ENCODE measurements at places on chromosomes 12 and 14.

DNA sequence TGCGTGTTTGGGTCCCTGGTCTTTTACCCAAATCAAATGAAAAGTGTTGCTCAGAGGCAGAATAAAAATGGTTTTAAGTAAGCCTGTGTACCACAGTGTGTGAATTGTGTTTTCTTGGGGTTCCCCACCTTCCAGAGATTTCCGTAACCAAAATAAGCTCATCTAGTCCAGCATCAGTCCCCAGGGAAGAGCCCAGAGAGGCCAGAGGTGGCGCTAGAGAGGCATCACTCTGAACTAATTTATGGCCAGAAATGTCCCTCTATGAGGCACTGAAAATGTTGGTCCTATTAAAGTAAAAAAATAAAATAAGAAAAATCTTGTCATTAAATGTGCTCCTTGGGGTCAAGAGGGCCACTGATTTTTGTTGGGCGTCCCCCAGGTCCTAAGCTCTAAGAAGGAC, 24.9 kb upstream of the PRKAB1 start:
- no peak for DNase-seq

DNA sequence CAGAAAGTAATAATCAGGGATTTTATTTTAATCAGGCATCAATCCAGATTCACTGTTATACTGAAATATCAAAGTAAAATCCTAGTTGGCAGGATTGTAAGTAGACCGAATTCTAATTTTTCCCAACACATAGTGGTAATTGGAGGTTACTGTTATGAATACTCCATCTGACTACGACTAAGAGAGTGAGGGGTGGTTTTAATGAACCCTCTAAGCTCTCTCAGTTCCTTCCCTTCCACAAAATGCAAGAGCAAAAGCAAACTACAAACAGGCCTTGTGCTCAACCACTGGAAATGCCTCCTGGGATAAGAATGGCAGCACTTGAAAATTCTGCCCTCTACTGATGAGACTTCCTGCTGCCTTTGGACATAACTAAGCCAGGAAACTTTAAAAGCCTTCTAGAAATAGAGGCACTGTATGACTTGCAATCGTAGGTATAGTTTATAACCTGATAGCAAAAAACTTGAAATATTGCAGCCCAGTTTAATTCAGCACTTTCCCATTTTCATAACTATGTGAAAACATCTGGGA, 184.8 kb downstream of the SLC16A7 start:
- no peak for DNase-seq

DNA sequence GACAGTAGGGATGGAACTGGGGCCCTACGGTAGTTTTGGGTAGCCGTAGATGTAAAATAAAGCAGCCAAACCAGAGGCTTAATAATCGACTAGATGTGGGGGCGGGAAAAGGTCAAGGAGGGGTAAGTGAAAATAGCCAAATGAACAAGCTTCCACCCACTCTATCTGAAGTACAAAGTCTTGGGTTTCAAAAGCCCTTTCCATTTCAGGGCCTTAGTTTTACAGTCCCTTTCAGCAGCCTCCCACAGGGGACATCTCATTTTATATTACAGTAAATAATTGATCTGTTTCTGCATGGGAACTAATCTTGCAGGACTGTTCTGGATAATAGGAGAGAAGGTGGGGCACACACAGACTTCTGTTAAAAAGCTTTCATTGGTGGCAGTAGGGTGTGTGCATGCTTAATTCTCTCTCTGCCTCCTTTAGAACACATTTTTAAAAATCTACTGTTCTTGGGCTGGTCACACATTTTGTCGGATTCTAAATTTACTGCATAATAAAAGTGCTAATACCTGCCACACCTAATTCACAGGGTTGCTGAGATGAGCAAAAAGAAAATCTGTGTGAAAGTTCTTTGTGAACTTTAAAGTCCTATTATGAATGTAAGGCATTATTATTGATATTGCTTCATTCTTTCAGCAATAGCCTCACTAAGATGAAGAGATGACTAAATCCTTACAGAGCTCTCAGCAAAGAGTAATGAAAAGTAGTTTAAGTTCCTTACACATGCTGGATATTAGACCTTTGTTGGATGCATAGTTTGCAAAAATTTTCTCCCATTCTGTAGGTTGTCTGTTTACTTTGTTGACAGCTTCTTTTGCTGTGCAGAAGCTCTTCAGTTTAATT, 104.6 kb downstream of the ITPR2 start:
- no peak for DNase-seq

DNA sequence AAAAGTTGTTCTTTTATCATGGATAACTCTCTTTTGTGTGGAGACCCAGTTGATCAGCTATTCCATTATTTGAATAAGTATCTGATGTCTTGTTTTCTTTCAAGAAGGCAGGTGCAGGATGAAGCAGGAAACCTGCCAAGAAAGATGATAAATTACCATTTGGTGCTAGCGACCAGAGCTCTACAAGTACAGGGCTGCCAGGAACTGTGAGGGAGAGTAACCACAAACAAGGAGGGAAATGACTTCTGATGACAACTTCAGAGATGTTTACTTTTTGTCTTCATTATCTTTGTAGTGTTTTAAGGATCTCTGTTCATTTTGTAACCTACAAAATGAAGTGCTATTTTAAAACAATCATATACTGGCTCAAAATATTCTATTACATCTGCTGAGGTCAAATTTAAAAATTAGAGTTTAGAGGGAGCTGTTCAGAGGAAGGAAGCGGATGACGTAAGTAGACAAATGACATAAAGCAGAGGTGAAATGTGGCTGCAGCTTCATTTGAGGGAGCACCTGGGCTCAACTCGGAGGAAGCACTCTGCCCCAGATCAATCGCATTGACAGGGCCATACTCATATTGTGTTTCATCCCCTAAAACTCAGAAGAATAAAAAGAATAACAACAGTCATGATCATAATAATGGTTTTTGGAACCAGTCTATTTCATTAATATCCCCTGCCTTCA, 226.8 kb downstream of the C12orf42 start:
- no peak for DNase-seq

GRCh38 chr12:42666671-42667243, 77.2 kb upstream of the PRICKLE1 start:
- no peak for DNase-seq

DNA sequence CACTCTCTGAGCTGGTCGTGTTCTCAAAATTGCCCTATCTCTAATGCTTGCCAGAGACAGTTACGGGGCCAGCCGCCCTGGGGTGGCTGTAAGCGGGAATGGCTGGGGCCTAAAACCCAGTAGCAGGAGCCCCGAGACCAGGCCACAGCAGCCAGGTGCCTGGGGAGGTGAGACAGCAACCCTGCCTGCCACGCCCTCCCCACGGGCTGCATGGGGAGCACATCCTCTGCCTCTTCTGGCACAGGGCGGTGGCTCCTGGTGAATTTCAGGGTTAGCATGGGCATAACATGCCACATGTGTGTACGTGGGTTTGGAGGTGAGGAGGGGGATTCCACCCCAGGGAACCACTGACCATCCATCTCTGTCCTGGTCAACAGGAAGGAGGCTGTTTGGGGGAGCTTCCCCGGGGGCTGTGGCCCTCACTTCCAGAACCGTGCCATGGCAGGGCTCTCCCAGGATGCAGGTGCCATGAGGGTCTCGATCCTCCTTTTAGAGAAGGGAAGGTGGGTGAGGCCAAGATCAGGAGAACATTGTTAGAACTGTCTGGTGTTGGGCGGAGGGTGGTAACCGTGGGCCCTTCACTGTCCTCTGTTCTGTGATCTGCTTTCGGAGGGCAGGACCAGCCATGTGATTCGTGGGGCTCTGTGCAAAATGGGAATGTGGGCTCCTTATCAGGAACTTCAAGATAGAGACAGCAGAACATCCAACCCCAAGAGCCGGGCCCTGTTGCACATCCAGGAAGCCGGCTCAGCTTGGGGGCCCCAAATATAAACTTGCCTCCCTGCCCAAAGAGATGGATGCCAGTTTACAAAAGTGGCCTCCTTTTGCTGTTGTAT, 312.2 kb upstream of the DIO3 start:
- DNase-seq = no peak

- no peak for DNase-seq
Observed at GRCh38 chr14:65054471-65055085, 47.7 kb downstream of the MAX start.

GRCh38 chr12:65125975-65126374, 4.9 kb upstream of the WIF1 start:
- DNase-seq = no peak

DNA sequence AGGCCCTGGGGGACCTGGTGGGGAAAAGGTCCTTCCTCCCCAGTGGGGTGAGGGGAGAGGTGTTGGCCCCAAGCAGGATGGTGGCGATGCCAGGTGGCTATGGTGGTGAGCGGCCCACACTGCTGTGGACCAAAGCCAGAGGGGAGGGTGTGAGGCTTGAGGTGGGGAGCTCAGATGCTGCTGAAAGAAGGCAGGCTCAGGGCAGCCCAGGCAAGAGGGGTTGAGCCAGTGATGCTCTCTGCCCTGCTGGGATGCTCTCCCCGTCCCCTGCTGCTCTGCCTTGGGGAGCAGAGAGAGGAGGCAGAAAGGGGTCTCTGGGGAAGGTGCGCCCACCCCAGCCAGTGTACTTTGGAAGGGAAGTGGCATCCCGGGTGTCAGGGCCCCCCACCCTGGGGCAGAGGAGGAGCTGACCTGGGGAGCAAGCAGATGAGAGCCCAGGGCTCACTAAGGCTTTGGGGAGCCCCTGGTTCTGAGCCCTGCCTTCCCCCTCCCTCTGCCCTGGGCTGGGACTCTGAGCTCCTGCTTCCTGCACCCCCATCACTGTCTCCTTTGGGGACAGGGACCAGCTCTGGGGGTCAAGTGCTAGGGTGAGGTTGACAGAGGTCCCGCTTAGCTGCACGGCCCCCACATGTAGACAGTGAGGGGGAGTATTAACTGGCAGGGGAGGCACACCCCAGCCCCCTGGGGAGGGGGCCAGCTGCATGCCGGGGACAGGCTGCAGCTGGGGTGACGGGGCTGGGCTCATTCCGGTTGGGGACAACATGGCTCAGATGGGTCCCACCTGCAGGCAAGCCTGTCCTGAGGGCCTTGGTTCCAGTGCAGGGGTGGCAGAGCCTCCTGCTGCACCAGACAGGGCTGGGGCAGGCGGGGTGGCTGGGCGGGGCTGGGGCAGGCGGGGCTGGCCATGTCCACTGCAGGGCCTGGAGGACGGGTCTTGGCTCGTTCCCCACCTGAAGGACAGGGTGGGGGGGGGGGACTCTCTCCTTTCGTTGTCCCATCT, 124.4 kb downstream of the KIF26A start:
- no peak for DNase-seq

DNA sequence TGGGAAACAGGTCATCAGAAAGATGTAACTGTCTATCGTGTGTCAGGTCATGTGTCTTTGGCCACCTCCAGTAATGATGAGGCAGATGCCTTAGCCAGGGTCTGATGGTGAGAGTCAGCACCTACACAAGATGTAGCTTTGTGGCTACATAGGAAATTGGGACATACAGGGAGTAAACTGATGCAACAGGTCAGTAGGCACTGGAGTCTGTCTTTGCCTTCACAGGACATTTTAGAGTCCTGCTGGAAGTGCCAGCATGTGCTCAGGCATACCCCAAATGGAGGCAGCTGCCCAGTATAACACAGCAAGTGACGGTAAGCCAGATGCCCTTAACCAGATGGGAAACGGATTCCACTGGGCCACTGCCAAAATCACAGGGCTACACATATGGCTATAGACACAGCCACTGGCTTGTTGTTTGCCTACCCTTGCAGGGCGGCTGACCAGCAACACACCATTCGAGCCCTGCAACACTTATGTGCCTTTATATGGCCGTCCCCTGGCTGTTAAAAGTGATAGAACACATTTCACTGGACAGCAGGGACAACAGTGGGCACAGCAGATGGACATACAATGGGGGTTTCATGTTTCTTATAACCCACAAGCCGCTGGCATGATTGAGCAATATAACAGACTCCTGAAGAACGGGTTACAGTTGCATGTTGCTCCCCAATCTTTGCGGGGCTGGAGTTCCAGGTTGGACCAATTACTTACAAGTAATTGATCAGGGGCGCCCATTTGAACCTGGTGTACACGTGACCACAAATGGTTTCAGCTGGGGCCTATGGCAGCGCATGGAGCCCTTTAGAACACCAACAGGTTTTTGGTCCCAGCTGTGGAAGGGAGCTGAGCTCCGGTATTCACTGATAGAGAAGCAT, 12.9 kb upstream of the RNASE12 start:
- no peak for DNase-seq

- no peak for DNase-seq
Observed at GRCh38 chr12:3285570-3285969, 205.4 kb upstream of the PRMT8 start.

GRCh38 chr12:12194206-12194605, 72.6 kb downstream of the LRP6 start:
- no peak for DNase-seq

- DNase-seq = no peak
Observed at GRCh38 chr12:132771126-132771838, 9.7 kb upstream of the ANKLE2 start.

- DNase-seq = no peak
Observed at GRCh38 chr12:19190292-19191031, 60.9 kb downstream of the PLEKHA5 start.

DNA sequence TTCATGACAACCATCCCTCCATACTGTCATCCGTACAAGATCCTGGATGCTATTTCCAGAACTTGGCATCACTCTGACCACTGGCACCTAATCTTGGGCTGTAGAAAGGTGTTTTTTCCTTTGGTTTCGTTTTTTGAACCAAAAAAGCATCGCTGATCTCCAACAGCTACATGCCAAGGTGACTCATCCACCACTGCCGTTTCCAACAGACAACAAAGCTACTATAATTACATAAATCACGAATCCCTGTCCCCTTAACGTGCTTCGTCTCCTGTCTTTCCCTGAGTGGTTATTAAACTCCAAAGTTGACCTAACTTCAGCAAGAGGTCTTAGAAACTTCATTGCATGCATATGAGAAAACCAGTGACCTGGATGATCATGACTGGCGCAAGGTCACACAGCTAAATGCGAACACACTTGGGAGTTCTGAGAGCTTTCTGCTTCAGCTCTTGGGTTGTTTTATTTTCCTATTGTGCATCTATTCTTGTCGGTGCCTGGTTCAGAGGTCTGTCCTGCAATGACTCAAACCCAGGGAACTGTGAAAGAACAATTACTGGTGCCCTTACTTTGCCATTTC, 99.9 kb downstream of the PPM1H start:
- no peak for DNase-seq

DNA sequence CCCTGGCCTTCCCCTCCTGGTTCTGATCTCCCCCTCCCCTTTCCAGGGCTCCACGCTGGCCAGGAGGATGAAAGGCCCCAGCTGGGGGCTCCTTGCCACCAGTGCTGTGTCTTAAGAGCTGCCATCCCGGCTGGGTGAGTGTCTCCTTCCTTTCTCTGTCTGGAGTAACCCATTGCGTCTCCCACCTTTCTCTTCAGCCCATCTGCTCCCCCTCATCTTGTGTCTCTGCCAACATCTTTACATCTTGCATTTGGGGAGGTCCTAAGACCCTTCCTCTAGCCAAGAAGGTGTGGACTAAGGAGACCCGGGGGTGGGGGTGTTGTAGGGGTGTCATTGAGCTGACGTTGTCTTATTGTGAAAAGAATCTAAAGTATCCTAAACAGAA, 505 bp downstream of the BCL2L2 start:
- no peak for DNase-seq

All from AG04449 (cell line).